ENCODE measurements at places on chromosomes 3 and 15.

- no peak for DNase-seq
These were observed 23.4 kb upstream of the SLC2A2 start for GRCh38 chr3:171049861-171050444.

DNA sequence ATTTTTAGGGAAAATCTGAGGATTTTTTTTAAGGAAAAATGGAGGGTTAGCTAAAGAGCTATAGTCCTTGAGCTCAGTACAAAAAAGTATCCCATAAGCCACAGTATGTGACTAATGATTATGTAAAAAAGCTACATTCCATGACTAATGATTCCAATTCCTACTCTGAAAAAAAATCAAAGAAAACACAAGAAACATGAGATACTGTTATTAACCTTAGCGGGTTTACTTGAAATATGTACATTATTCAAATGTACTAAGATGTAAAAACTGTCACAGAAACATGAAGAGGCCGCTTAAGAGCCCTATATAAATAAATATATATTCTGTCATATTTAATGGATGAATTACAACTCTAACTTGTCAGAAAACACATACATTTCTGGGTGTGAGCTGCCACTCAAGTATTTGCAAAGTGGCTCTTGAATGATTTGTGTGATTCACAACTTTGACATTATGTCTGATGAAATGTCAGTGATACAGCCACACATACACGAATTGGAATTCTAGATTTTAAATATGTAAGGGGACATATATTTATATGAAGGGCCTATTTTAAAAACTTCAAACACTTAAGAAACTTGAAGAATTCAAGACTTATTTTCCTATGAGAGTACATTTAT lies 518.7 kb upstream of the SUCLG2 start:
- no peak for DNase-seq

- DNase-seq = no peak
These were observed 116.0 kb upstream of the MRPS22 start for GRCh38 chr3:139227827-139228226.

- no peak for DNase-seq
These were observed 62.2 kb upstream of the ALCAM start for GRCh38 chr3:105304487-105304886.

GRCh38 chr3:47605652-47606051 lies 27.0 kb upstream of the CSPG5 start:
- DNase-seq = no peak

DNA sequence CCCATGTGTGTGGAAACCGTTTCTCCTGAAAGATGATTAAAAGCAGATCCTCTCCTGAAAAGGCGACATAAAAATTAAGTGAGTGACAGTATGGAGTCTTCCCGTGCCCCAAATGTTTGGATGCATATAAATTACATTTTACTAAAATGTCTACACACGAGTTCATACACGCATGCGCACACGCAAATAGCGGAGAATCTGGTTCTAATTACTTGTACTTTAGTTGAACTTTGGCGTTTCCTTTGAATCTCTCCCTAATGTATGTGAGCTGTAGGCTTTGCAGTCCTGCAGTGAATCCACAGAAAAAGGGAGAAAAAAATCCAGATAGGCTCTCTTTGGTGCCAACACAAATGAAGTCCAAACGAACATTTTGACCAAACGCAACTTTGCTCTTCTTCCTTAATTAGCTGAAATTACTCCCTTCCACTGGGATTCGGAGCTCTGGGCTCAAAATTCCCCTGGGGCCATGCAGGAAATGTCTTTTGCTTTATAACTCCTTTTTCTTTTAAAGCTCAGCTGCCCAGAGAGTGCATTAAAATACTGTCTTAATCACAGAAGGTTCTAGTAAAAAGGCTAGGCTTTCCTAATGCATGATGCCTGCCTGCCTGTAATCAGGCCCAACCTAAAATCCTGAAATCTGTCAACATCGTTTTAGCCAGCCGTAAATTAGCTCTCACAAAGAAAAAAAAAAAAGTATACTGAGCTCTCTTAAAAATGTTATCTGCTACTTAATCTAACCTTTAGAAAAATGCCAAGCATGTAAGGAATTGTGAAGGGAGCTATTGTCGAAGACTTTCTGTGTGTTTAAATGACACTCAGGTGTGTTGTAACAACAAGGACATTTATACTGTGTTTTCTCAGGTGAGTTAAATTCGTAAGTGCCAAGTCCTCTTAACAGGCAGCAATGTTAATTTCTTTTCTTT lies 26.2 kb downstream of the RARB start:
- no peak for DNase-seq

DNA sequence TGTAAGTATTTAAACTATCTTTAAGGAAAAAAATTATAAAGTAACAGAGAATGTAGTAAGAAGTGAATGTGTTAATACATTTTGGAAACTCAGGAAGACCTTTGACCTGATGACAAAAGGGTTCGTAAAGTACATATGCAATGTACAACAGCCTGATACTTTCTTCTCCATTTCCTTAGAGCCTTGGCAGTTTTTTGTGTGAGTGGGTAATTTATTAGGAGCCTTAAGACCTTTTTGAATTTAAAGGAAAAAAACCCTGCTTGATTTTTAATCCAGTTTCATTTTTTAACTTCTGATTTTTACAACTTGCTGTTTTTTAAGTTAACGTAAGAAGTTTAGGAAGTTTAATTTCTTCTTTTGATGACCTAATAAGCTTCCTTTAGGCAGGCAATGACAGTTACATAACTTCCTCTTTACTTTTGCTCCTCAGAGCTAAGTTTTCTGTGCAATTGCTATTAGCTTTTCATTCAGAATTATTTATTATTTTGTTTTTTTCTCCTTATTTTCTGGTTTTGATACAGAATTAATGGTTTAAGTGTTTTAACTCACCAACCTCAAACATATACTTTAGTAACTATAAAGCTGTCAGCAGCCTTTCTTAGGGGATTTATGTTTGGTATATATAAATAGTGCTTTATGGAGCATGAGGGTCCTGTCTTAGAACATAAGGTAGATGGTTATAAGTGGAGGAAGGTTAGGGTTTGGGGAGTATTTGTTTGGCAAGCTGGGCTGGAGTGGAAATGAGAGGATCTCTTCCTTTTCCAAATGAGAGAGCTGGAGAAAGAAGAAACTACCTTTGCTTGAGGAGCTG lies 35.2 kb downstream of the ARMC8 start:
- DNase-seq = no peak

GRCh38 chr3:171873580-171873979 lies 30.4 kb downstream of the TMEM212 start:
- DNase-seq = no peak

DNA sequence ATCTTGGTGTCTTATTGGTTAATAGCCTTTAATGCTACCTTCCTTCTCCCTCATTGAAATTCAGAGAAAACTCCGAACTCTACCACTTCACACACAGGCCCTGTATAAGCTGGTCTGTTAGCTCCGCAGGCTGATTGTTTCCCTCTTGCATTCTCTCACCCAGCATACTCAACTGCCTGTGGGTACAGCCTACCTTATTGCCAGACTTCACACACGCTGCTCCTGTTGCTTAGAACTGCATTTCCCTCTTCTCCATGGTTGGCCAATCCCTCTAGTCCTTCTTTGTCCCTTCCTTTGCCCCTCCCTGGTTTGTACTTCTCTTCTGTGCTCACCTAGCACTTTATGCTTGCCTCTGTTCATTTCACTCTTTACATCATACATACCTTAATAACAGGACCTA lies 92.9 kb upstream of the PRTG start:
- no peak for DNase-seq

DNA sequence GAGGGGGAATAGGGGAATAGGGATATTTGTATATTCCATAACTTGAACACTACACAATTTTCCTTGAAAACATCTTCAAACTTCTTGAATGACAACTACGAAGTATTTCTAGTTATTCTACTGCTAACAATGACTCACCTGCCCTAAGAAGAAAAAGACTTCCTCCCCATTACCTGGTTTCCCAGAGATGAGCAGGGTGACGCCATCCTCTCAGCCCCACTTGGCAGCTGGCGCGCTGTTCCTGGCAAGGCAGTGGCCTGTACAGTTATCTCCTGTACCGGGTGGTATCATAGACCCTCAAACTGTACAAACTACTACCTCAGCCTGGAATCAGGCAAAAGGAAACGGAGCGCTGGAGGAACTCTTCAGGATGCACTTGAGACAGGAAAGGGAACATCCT lies 10.4 kb downstream of the WDR82 start:
- no peak for DNase-seq

DNA sequence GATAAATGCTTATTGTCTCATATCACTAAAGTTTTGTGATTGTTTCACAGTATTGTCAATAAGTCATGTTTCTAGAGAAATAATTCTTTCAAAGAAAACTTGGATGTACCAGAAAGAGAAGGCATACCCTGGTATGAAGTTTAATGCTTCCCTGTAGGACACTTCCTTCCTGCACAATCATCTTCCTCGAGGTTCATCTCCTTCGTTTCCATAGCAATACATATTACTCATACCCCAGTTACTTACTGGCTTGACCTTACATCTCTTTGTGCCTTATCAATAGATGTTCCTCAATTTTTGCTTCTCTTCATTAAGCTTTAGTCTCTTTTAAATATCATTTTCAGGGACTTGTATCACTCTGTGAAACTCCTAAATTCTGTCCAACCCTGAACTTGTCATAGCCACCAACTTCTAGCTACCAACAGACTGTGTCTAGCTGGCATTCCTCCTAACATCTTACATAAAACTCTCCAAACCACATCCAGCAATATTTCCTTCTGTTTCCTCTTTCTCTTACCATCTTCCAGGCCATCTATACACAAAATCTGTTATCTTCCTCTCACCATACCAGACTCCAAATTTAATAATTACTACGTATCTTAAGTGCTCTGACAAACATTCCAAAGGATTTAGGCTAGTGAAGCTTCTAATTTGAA lies 134.3 kb downstream of the GADL1 start:
- DNase-seq = no peak

- DNase-seq = no peak
These were observed 96.7 kb downstream of the ADCY5 start for GRCh38 chr3:123352134-123352554.

GRCh38 chr3:43503067-43503728 lies 118.6 kb downstream of the ANO10 start:
- DNase-seq = no peak

DNA sequence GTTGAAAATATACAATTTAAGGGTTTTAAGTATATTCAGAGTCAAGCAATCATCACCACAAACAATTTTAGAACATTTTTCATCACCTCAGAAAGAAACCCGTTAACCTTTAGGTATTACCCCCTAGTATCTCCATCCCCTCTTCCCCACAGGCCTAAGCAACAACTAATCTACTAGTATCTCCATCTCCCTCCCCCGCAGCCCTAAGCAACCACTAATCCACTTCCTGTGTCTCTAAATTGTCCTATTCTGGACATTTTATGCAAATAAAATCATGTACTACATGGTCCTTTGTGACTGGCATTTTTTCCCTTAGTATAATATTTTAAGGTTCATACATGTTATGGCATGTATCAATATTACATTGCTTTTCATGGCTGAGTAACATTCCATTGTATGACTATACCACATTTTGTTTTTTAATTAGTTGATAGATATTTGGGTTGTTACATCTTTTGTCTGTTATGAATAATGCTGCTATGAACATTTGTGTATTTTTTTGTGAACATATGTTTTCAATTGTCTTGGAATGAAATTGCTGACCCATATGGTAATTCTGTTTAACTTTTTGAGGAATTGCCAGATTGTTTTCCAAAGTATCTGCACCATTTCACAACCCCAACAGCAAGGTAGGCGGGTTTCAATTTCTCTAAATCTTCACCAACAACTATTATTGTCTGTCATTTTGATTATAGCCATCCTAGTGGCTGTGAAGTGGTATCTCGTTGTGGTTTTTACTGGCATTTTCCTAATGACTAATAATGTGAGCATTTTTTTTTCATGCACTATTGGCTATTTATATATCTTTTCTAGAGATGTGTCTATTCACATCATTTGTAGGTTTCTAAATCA lies 215.6 kb upstream of the CD96 start:
- DNase-seq = no peak

DNA sequence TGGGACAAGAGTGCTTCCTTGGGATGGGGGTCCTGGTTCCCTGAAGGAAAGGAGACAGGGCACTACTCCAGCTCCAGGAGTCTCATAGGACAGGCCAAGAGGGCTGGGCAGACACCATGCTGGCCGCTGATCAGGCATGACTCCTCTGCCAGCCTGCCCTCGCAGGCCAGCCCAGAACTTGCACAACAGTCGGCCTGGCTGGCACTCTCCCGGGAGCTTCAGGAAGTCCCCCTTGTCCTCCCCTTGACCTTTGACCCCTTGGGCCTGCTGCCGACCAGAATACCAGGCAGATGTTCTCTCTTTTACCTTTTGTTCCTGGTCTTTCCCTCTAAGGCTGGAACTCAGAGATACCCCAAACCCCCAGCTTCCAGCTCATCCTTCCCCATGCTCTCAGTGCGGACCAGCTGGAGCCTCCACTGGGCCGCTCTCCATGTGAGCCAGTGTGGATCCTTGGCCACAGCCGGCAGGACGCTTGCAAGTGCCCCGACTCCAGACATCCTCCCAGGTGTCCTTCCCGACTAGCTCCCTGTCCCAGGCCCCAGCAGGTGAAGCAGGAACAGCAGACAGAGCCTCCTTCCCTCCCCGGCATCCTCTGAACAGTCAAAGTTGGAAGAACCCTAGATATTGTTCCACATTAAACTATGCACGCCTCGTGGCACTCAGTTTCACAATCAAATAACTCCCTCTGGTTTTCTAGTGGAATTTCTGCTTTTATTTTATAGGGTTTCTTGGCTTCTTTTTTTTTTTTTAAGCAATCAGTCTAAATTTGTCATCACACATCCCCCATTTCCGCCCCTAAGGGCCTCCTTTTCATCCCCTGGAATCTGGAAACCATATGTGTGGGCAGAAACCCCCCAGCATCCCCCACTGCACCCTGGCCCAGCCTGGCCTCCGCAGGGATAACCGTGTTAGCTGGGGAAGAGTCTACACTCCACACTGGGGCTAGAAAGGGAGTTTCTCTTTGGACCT lies 15.7 kb downstream of the VPS18 start:
- DNase-seq = no peak

DNA sequence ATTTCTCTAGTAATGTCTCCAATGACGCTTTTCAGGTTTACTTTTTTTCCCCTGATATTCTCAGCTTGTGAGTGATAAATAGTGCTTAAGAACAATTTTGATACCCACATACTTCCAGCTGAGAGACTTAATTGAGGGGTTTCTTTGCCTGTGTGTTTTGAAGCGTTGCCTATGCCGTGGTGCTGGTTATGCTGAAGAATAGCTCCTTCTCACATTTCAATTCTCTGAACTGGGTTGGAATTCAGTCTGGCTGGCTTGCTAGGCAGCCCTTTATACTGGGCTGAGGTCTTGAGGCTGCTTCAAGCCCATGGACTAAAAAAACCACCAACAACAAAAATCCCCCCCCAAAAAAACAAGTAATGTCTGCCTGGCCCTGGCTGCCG lies 87.4 kb downstream of the CHST2 start:
- DNase-seq = no peak

GRCh38 chr15:40240619-40241221 lies 1.9 kb downstream of the PAK6 start:
- DNase-seq = no peak

DNA sequence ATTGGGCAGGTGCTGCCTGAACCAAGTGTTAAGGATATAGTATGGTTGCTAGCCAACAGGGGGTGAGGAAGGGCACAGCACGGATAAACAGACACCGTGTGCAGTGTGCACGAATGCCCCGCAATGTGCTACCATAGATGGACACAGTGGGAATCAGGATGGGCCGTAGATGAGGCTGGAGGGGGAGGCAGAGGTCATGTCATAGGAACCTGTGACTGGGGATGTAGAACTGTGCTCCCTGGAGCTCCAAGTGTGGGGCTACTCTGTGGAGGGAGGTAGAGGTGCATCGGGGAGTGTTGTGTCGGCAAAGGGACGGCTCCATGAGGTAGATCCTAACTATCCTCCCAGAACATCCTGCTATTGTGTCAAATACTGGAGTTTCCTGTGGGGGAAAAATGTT lies 102.5 kb downstream of the TNIK start:
- DNase-seq = no peak

- no peak for DNase-seq
These were observed 18.2 kb downstream of the PFKFB4 start for GRCh38 chr3:48538451-48538850.

Data from cortex of kidney (tissue), 1 donor.